Activated naive CD4-positive, alpha-beta T cell treated with anti-CD3 and anti-CD28 coated beads, Interleukin-2, amount 50 U/mL, for 16 hours (primary cell): ENCODE measurements at places on chromosomes 3 and 15.

GRCh38 chr3:125236331-125236903, 23.9 kb upstream of the SLC12A8 start:
- DNase-seq = no peak

- DNase-seq = no peak
Measured at GRCh38 chr3:30598668-30599545, 7.5 kb upstream of the TGFBR2 start.

DNA sequence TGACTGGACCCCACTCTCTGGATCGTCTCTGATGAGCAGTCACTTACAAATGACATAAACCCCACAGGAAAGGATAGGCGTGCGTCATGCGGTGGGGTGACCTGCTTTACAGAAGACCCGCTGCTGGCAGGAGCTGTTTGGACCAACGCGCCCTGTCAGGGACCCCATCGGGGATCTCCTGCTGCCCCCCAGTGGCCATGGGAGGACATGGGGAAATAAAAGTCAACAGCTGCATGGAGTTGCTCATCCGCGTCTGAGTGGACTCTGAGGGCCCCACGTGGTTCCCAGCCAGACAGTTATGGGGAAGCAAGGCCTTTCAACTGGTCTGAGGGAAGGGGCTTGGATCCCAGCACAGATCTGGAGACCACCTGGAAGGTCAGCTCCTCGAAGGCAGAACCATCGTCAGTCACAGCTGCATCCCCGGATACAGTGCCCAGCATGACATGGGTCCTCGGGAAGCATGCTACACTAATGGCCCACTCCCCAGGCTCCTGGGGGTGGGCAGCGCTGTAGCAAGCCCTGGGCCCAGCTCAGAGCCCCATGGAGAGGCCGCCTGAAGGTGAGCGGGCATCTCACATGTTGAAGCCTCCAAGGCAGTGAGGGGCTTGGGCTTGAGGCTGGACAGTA, 32.1 kb downstream of the PTH1R start:
- DNase-seq = peak; percentile 80

GRCh38 chr15:34808016-34808415, 12.7 kb upstream of the ACTC1 start:
- no peak for DNase-seq

DNA sequence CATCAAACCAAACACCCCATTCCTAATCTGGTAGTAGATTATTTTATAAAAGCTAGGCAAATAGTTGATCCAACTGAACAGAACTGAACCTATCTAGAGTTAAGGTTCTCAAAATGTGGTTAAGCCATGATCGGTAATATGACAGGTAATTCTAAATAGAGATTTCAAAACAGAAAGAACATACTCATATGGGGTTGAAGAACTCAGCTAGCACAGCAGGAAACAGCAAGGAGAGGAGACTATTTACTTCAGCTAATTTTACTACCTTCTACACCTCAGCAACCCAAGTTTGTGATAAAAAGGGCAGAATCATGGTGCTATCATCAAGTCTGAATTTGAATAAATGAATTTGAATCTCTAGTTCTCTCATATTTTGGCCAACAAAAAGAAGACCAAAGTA, 11.8 kb downstream of the CD47 start:
- DNase-seq = no peak
